NCI-H748 treated with DMSO at 0.1 percent for 48 hours (cell line): ENCODE measurements at places on chromosomes 1 and 21.
A peak's percentile ranks its signal among the peaks of the same experiment; 100 is the strongest.

GRCh38 chr1:155062702-155063411 lies 683 bp upstream of the EFNA4 start:
- DNase-seq, result peak; percentile 70

- DNase-seq, result no peak
Observed at GRCh38 chr1:14811573-14811972, 213.1 kb downstream of the KAZN start.

GRCh38 chr1:78919150-78919549 lies 87.4 kb downstream of the ADGRL4 start:
- DNase-seq, result no peak

DNA sequence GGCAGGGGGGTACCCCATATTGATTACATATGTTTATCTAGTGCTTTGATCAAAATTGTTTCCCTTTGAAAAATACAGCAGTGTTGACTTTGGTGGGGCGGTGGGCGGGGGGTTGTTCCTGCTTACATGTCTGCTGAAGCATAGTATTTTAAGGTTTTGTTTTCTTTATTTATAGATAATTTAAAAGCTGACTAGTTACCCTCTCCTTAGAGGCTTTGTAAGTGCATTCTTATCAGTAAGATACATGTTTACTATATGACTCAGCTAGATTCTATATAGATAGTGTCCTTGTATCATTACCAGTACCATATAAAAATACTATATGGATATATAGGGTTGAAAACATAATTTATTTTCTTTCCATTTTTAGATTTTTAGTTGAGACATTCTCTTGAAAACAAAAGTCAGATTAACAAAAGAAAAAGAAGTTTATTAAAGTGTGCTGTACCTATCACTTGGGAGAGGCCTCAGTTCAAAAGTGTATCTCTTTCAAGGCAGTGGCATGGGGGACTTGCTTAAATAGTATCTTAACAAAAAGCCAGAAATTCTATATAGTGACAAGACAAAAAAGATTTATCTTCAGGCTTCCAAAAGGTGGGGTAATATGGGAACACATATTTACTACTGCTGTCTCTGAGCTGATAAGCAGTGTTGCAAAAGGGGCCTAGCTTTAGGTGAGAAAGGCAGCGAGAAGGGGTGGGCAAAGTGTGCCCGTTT lies 79.0 kb downstream of the HS2ST1 start:
- DNase-seq, result peak; percentile 64

GRCh38 chr1:114062477-114063099 lies 83.3 kb downstream of the OLFML3 start:
- no peak for DNase-seq

DNA sequence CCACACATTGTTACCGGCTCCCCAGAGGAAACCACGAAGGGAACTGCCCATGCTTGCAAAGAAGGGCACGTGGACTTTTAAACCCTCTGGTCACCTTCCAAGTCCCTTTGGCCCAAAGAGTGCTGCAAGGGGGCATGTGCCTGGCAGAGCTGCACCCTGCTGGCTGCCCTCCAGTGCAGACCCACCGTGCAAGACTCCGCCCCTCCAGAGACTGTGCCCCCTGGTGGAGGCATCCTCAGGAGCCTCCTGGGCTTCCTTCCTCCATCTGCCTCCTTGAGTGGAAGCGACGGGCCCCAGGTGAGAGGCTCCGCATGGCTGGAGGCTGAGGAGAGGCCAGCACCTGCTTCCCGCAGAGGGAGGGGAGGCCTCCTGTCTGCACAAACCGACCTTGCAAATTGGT lies 100.6 kb downstream of the CRYAA start:
- DNase-seq, result no peak
